ENCODE measurements at places on chromosomes 16 and 17.

- no peak for DNase-seq
Measured at GRCh38 chr16:21239646-21240045, 6.1 kb downstream of the ANKS4B start.

- DNase-seq = no peak
Measured at GRCh38 chr16:79982361-79982760, 381.8 kb upstream of the MAF start.

DNA sequence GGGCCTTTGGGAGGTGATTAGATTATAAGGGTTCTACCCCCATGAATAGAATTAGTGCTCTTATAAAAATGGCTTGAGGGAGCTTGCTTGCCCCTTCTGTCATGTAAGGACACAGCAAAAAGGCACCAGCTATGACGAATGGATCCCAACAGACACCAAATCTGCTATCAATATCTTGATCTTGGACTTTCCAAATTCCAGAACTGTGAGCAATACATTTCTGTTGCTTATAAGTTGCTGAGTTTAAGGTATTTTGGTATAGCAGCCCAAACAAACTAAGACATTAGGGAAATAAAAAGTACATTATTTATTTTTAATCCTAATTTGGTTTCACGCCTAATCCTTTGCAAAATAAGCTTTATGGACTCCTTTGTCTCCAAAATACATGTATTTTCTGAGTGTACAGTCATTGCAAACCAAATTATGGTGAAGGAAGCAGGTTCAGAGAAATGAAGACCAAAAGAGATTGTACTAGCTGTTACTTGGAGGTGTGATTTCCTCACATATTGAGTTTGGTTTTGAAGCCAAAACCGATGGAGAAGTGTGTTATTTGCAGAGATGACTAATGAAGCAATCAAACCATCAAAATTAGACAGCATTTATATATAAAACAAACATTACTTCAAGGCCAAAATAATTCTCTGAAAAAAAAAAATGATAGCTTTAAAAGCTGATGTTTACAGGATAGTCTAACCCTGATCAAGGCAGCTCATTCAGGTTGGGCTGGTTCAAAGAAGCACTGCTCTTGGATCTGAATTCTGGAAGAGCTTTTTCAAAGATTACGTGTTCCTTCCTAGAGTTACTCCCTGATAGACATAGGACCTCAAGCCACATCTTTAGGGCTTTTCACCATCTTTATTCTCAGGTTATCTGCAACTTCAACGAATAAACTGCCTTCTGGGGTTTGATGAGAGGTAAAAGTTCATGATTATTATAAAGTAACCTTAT lies 71.6 kb downstream of the MYO1D start:
- DNase-seq = no peak

GRCh38 chr16:88310796-88311605 lies 71.8 kb upstream of the ZNF469 start:
- no peak for DNase-seq

- DNase-seq = no peak
Measured at GRCh38 chr16:53865494-53865863, 161.5 kb downstream of the FTO start.

DNA sequence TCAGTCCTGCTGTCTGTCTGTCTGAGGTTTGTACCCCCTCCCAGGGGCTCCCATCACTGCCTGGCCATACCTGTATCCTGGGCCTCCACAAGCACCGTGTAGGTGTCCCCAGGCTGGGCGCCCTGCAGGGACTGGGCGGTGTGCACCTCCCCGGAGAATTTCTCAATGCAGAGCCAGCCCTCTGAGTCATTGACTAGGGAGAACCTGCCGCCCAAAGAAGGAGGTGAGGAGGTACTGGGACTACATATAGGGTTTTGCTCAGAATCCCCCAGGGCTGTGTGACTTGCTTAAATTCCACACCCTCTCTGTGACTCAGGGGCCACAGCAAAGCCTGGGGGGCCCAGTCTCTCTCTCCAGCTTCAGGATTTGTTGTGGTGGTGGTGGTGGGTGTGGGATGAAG lies 7.6 kb downstream of the CDH16 start:
- DNase-seq = no peak

GRCh38 chr17:77684803-77685798 lies 273.4 kb upstream of the TNRC6C start:
- DNase-seq = no peak

DNA sequence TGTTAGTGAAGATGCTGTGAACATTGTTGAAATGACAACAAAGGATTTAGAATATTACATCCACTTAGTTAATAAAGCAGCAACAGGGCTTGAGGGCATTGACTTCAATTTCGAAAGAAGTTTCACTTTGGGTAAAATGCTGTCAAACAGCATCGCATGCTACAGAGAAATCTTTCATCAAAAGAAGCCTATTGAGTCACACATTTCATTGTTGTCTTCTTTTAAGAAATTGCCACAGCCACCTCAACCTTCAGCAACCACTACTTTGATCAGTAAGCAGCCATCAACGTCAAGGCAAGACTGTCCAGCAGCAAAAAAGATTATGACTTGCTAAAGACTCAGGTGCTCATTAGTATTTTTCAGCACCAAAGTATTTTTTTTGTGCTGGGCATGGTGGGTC lies 13.2 kb upstream of the MAP2K6 start:
- no peak for DNase-seq

Data from GM06990 (cell line).